Glomerular endothelial cell (primary cell): ENCODE measurements at places on chromosomes 7 and 10. TPM values are rescaled to one million over a fixed set of nuclear protein-coding genes. Genes with fewer than 3 reads are reported as not detected.

- no peak for DNase-seq
These were observed 47.0 kb upstream of the RASGEF1A start for GRCh38 chr10:43313901-43314300.

DNA sequence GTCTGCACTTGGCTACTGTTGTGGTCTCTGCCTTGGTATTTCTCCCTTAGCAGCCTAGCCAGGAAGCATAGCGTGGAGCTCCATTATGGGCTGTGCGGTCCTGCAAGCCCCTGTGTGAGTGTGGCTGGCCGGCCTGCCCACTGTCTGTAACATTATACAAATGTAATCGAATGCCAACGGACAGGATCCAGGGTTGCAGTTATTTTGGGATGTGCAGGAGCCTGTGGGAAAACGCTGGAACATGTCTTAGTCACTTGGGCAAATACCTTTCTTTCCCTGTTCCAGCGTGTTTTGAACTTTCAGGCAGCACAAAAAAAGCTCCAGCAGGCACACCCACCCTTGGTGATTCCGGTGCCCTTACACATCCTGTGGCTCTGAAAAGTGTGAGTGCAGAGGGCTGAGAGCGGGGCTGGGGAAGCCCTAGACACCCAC lies 29.5 kb downstream of the BAG3 start:
- DNase-seq = no peak

GRCh38 chr10:124386186-124387077 lies 32.3 kb downstream of the OAT start:
- no peak for DNase-seq

DNA sequence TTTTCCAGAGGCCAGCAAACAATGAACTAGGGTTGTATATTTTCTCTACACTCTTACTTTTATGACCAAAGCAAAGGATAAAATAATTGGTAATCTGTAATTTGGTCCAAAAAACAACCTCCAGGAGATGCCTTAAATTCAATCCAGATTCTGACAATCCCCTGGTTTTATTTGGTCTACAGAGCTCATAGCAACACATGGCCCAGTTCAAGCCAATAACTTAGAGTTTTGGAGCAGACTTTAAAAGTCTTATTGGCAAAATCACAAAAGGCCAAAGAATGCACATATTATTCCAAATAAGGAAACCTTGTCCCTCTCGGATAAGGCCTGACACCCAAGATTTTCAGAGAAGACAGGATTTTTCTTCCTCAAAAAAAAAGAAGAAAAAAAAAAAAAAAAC lies 51.9 kb downstream of the SORBS1 start:
- no peak for DNase-seq

DNA sequence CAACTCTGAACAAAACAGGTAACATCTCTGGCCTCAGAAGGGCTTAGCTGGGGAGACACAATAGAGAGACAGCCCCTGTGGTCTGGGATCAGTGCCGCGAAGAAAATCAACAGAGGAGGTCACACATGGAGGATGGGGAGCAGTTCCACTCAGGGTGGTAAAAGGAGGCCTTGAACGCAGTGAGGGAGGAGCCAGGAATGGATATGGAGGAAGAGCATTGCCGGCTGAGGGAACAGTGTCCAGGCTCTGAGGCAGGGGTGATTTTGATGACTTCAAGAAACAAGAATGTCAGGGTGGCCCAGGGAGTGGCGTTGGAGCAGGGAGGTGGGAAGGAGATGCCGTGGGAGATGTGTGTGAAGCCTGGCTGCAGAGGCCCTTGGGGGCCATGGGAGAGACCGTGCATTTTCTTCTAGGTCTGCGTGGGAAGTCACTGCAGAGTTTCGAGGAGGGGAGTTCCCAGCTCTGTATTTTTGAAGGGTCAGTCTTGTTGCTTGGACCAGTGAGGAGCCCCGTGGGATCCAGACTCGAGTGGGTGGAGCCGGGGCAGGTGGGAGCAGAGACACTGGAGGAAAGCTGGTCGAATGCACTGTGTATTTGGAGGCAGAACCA lies 35.7 kb upstream of the SH2D4B start:
- DNase-seq = no peak

GRCh38 chr10:77592946-77593636 lies 44.5 kb downstream of the KCNMA1 start:
- no peak for DNase-seq

ZKSCAN1 gene
- total RNA-seq = 32.9 and 35.5 TPM in 2 replicates

TAS2R41 gene
- total RNA-seq = not detected in 2 replicates
